ENCODE measurements at places on chromosomes 5 and 9.

GRCh38 chr9:1709347-1709746 is 305.8 kb upstream of the SMARCA2 start:
- no peak for DNase-seq

DNA sequence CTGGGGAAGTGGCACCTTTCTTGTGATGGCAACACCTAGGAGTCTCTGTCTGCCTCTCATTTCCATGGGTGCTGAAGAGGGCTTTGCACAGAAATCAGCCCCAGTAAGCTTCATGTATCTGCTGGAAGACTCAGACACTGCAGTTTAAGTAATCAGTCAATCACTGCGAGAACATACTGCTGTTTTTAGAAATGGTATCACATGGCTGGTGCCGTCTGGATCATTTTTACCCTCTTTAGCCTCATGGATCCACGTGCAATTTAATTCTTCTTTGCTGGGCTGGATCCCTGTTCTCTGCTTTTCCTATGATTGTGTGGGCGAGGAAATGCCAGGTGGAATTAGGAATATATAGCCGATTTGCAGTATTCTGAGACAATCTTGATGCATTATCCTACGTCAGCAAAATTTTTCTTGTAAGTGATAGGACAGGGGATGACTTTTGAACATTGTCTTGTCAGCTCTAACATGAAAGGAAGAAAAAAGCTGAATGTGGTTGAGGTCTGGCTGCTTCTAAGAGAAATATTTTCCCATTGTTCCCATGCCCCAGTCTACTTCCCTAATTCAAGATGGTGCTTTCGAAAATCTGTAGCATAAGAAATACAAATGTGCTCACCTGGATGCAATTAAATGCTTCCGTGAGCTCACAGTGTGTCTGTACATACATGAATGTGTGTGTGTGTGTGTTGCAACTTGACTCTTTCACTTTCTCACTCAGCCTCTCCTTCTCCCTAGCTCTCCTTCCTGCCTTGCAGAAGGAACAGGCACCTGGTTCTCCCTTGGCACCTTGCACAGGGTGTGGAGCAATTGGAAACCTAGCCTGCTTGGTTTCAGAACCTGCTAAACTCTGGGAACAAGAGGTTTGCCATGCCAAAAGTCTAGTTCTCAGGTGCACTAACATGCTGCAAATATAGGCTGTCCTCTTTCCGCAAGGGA is 281.6 kb downstream of the NTRK2 start:
- no peak for DNase-seq

GRCh38 chr9:78963911-78964310 is 607.9 kb upstream of the TLE4 start:
- no peak for DNase-seq

- DNase-seq: no peak
These were observed 18.4 kb downstream of the RUFY1 start for GRCh38 chr5:179568721-179569120.

- no peak for DNase-seq
These were observed 8.4 kb downstream of the NDUFS4 start for GRCh38 chr5:53568871-53569270.

DNA sequence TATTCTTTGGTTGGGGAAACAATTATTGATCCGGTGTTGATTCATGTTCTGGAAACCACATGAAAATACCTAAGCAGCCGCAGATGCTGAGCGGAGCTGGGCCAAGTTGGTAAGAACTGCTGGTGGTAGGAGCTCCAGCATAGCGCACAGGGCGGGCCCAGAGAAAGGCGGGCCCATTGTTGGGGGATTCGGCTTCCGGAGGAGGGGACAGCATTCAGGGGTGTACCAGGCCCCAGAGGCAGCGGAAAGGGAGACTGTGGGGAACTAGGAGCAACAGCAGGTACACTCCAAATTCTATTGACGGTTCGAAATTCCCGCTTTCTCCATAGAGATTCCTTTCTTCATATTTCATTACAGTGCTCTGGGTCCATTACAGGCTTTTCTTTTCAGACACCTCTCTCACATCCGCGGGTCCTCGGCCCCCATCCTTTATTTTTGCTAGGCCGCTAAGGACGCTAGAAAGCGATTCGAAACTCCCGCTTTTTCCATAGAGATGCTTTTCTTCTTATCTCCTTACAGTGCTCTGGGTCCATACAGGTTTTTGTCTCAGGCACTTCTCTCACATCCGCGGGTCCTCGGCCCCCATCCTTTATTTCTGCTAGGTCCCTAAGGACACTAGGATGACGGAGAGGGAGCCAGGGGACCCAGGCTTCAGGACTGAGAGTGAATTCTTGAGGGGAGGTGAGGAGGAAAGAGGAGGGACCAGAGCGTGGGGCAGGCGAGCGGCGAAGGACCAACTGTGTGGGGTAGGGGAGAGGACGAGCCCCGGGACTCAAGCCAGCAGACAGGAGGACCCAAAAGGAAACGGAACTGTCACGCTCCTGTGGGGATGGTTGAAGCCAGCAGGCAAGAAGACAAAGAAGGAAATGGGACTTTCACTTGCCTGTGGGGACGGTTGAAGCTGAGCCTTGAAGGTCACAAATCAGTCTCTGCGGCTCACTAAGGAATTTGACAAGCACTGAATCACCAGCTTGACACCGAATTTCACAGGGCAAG is at the start of gene CCDC152:
TSS of gene CCDC152 (plus strand) at position 213 of the 996 bp plus-strand sequence. CDS start 2,304 bp downstream, outside the sequence.
- DNase-seq: peak; percentile 32
